ENCODE measurements at places on chromosomes 16 and 17.
A peak's percentile ranks its signal among the peaks of the same experiment; 100 is the strongest.

- DNase-seq, result peak; percentile 43
These were observed 7.1 kb upstream of the AKTIP start for GRCh38 chr16:53509906-53510703.

GRCh38 chr16:57485091-57485915 lies 990 bp downstream of the DOK4 start:
- DNase-seq, result no peak

DNA sequence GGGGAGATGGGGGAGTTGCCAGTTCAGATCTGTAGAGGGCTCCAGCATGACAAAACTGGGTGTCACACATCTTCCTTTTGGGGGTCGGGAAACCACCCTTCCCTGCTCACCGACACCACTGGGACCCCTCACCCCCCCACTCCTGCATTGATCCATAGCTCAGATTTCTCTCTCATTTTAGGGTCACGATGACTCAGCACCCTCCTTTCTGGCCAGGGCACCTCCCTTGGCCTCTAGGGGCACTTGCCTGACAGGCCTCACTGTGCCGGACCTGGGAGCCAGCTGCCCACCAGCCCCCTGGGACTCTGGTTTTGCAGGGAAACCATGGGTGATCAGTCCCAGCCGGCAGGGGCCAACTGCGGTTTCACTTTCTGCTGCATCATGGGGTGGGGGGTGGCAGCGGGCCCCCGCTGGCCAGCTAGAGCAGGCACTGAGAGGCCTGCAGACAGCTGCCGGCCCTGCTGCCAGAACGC lies 239.4 kb downstream of the MRTFB start:
- DNase-seq, result no peak

DNA sequence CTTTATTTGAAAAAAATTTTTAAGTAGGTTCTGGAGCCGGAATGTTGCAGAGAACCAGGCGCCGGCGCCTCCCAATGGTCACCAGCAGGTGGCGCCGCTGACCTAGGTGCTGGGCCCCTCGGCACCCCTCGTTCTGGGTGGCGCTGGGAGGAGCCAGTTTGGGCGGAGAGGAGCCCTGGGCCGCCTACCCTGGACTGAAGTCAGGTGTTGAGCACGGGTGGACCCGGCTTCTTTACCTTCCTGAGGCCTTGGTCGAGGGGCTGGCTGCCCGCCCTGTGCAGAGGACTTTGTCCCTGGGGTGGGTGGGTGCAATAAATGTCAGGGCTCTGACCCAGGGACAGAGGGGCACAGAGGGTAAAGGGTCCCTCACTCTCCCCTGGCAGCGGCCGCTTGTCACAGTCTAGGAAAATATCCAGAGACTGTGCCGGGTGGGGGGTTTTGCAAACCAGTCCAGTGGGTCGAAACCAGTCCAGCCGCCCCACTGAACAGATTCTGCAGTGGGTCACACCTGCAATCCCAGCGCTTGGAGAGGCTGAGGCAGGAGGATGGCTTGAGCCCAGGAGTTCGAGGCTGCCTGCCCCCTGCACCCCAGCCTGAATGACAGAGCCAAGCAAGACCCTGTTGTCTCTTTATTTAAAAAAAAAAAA lies 30.1 kb upstream of the TNFRSF13B start:
- DNase-seq, result peak; percentile 53

- no peak for DNase-seq
These were observed 153.0 kb downstream of the NTN1 start for GRCh38 chr17:9174312-9174711.

GRCh38 chr17:35973333-35974260 lies 7.7 kb downstream of the CCL16 start:
- no peak for DNase-seq

DNA sequence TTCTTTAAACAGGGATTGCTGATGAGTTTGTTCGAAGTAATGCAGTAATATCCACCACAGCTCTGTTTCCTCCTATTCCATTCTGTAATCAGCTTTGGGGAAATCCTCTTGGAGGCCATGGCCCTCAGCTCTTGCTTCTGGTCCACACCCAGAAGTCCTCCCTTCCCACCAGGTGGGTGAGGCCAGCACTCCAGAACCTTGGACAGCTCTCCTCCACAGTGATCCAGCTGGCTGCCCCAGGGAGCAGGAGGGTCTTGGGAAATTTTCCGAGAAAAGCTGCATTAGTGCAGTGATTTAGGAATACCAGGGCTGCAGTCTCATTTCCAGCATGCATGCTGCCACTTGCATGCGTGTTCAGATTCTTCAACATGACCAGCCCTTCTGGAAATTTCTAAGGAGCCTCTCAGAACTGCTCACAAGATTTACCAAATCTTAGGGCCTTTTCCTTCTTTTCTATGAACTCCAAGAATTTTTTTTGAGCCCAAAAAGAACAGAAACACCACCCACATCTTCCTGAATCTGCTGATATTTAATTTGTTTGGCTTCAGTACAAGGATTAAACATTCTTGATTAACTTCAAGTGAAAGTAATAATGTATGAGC lies 4.2 kb downstream of the SMPD3 start:
- no peak for DNase-seq

- DNase-seq, result no peak
These were observed 22.7 kb upstream of the ZC3H7A start for GRCh38 chr16:11819798-11820197.

GRCh38 chr16:68686905-68687304 lies 41.8 kb downstream of the CDH3 start:
- no peak for DNase-seq

DNA sequence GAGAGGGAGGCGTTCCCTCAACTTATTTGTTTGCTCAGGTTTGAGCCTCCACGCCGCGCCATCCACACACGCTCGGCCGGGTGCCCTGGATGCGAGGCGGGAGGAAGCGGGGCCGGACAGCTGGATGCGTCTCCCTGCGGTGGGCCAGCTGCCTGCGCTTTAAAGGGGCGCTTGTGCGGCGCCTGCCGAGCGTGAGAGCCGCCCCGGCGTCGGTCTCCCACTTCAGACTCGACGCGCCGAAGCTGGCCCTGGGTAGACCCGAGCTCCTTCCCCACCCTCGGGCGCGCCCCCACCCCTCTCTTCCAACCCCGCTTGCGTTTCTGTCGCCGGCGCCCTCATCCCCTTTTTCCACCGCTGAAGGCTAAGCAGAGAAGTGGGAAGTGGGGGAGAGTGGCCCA lies 527 bp upstream of the CHAD start:
- no peak for DNase-seq

DNA sequence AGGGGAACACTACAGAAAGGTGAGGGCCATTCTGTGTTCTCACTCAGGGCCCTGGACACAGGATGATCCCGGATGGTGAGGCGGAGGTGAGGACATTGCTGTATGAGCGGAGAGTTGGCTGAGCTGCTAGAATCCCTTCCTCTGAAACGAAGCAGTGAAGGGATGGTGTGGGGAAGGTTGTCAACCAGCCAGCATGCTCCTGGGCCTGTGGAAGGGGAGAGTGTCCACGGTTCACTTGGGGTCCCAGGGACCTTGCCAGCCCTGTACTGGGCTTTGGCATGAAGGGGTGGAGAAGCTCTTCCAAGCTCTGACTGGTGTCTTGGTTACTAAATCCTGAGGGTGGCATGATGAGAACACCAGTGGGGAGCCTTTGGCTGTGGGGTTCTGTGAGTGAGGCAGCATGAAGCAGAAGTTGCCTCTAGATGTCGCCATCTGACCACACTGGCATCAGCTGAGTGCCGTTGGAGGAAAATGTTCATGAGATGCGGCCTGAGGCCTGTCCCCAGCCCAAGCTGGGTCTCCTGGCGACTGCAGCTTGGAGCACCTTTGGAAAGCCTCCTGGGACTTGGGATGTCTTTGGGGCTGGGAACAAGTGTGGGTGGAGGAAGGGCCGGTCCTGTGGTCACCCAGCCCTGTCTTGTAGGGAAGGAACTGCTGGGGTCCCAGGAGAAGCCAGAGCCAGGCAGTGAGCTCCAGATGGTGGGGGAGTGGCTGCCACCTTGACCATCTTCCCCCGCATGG lies 14.8 kb downstream of the PDP2 start:
- DNase-seq, result peak; percentile 50

- no peak for DNase-seq
These were observed 672 bp downstream of the CMTR2 start for GRCh38 chr16:71288570-71288889.

GRCh38 chr17:72677108-72677507 lies 415.4 kb downstream of the SLC39A11 start:
- no peak for DNase-seq

DNA sequence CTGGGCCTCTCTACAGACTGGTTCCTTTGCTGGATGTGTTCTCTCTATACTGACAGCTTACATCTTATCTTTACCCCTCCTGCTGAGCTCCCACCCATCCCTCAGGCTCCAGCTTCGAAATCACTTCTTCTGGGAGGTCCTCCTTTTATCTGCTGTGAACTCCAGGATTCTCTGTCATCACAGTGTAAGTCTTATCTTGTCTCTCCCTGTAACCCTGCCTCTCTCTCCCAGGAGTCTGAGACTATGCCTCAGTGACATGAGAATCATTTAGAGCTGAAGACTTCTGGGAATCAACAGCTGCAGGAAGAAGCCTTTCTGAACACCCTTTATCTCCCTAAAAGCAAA lies 148.1 kb upstream of the HS3ST3A1 start:
- no peak for DNase-seq

- DNase-seq, result no peak
These were observed 14.1 kb upstream of the TNS4 start for GRCh38 chr17:40515491-40516041.

- no peak for DNase-seq
These were observed 591 bp downstream of the PSMD7 start for GRCh38 chr16:74297145-74297665.

DNA sequence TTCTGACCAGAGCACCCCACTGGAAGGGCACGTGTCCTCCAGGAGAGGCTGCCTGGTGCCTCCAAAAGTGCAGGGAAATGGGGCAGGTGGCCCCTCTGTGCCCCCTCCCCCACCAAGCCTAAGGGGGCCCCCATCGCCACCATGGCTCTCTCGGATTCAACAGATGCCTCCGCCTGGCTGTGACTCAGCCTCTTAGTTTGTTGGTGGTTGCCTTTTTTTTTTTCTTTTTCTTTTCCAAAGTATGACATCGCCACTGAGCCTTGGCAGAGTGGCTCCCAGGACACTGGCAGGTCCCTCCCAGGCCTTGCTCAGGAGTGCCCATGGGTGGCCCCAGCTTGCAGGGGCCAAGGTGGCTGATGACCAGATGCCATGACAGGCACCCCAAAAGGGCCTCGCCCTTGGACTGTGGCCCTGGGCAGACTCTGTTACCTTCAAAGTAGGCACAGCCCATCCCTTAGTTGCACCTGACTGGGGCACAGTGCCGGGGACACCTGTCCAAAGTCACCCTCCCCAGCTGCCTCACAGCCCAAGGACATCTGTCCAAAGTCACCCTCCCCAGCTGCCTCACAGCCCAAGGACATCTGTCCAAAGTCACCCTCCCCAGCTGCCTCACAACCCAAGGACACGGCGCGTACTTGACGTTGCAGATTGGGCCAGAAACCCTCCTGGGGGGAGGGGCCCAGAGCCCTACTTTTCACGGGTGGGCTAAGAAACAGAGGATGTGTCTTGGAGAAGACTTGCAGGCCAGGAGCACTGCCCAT lies 29.6 kb downstream of the NPTX1 start:
- DNase-seq, result no peak

DNA sequence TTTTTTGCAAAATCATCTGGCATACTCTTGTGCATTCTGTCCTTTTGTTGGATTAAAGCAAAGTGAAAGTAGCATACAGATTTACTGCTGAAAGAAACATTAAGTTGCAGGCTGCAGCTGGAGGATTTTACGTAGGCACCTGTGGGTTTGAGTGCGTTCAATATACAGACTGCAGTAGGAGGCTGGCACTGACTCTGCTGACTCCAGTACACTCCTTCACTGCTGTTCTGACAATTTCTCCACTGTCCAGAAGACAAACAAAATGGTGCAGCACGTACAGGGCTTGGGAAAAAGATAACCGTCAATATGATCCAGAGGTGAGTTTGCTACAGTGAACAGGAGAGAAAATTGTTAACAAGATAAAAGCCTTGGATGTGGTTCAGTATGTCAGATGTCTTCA lies 73.3 kb downstream of the TANC2 start:
- DNase-seq, result no peak

GRCh38 chr17:74859459-74860228 lies at the start of gene GRIN2C:
TSS of gene GRIN2C (minus strand) at chr17:74859885. CDS start at chr17:74855092, 4,793 bp downstream.
- no peak for DNase-seq

DNA sequence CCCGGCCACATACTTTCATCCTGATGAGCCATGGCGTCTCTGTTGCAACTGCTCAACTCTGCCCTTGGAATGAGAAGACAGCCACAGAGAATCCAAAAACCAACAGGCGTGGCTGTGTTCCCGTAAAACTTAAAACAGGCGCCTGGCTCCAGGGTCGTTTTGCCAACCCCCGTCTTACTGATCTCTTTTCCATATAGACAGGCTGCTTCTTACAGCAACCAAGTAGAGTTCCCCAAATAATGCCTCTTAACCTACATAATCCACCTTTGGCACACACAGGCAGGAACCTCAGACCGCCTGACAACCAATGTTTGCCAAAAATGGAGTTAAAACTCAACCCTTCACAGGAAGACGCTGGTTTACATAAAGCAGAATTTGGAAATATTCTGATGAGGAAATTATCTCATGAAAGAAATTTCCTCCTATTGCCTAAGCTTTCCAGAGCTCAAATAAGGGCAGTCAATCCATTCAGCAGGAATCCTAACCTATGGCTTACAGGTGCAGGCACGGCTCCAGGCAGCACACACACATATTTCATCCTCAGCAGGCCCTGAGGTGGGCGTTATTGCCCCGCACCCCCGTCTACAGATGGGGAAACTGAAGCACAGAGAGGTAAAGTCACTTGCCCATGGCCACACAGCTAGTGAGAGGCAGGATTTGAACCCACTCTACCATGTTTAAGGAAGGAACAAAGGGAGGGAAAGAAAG lies 35.8 kb downstream of the LITAF start:
- DNase-seq, result no peak

DNA sequence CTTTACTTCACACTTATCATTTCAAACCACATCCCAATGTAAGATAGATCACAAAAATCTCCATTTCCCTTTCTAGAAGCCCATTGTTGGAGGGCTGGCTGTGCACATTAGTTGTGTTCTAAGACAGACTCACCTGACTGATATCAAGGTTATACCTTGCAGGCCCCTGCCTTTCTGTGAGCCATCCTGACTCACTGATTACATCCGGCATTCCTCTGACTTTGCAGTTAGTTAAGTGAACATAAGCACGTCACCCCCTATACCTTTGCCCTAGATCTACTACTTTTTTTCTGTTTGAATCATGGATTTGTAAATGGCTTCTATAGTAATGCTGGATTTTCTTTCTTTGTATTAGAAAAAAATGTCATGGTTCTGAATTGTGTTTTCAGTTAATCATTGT lies 78.3 kb downstream of the TANGO6 start:
- DNase-seq, result no peak

GRCh38 chr17:73126716-73127473 lies 34.4 kb upstream of the SLC39A11 start:
- no peak for DNase-seq

DNA sequence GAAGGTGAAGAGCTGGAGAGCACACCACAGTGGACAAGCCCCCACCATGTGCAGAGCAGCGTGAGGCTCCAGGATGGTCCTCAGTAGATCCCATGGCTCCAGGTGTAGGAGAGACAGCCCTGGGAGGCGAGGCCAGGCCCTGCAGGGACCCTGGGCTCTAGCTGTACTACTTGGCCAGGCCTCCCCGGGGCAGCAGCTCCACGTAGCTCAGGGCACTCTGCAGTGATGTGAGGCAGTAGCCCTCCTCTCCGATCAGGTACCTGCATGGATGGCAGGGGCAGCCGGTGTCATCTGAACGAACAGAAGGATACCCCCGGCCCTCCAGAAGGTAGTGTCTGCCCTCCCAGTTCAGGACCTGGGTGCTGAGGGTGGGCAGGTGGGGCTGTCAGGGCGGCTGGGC lies 6.2 kb upstream of the SPATA2L start:
- DNase-seq, result no peak

All from hippocampal formation (tissue), 2 donors.